Spleen (tissue), 13 donors: ENCODE measurements at places on chromosomes 6 and 20. TPM values are rescaled to one million over a fixed set of nuclear protein-coding genes. Genes with fewer than 3 reads are reported as not detected.

GRCh38 chr6:137647762-137648447, 153.7 kb upstream of the OLIG3 start:
- H3K4me3 ChIP-seq = no peak overlapping the region
- H3K4me1 ChIP-seq = no peaks in the 10 kb centered on the region
- no peaks in the 10 kb centered on the region for H3K36me3 ChIP-seq
- no peak for DNase-seq
- H3K27me3 ChIP-seq = no peaks in the 10 kb centered on the region
- no peak overlapping the region for H3K27ac ChIP-seq

DNA sequence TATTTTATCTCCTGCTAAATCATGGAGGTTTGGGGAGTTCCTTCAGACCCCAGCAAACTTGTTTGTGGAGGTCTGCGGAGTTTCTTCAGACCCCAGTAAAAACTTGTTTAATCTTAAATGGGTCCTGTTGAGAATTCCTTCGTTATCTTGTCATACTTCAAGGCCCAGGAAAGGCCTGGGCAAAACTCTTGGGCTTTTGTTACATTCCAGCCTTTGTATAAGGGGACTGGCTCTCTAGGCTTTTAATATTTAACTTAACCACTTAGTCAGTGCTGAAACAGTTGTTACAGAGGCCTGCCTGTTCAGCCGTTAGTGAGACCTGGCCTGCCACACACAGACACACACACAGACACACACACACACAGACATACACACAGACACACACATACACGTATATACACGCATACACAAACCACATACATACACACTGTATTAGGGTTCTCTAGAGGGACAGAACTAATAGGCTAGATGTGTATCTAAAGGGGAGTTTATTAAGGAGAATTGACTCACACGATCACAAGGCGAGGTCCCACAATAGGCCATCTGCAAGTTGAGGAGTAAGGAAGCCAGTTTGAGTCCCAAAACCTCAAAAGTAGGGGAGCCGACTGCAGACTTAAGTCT, 21.3 kb upstream of the CST3 start:
- no peaks in the 10 kb centered on the region for H3K27me3 ChIP-seq
- peaks cover 7% of the 10 kb centered on the region for H3K4me1 ChIP-seq
- no peak for DNase-seq
- no peak overlapping the region for H3K27ac ChIP-seq

GRCh38 chr20:4243071-4243470, 227.7 kb upstream of the RNF24 start:
- H3K4me3 ChIP-seq = no peak overlapping the region
- H3K36me3 ChIP-seq = no peaks in the 10 kb centered on the region
- H3K27me3 ChIP-seq = peaks cover 4% of the 10 kb centered on the region
- H3K27ac ChIP-seq = peak overlapping the region; percentile 19

DNA sequence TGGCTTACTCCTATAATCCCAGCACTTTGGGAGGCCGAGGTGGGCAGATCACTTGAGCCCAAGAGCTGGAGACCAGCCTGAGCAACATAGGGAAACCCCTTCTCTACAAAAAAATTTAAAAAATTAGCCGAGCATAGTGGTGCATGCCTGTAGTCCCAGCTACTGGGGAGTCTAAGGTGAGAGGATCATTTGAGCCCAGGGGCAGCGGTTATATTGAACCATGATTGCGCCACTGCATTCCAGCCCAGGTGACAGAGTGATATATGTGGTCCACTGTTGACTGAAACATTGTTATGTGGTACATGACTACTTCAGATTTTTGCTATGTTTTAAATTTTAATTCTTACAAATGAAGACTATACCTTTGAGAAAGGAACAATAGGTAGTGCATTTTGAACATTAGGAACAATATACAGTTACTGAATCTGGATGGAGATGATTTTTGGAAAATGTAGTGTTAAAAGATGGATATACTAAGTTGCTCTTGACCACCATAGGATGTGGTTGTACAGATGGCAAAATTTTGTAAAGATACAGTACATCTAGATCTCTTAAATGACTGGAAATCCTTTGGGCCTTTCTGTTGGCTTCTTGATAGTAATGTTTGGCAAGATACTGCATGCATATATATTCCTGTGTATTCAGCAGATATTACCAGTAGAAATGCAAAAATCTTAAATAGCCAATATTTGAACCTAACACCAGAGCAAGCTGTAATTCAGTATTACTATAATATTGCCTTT, 35.9 kb downstream of the MAPK14 start:
- no peaks in the 10 kb centered on the region for H3K27me3 ChIP-seq
- DNase-seq = no peak
- no peak overlapping the region for H3K27ac ChIP-seq
- H3K4me3 ChIP-seq = no peak overlapping the region
- H3K36me3 ChIP-seq = peaks cover 12% of the 10 kb centered on the region
- peaks cover 82% of the 10 kb centered on the region for H3K4me1 ChIP-seq

- no peak overlapping the region for H3K27ac ChIP-seq
- peak; percentile 66 for DNase-seq
These were observed 132.4 kb downstream of the DLL1 start for GRCh38 chr6:170158296-170159021.

DNA sequence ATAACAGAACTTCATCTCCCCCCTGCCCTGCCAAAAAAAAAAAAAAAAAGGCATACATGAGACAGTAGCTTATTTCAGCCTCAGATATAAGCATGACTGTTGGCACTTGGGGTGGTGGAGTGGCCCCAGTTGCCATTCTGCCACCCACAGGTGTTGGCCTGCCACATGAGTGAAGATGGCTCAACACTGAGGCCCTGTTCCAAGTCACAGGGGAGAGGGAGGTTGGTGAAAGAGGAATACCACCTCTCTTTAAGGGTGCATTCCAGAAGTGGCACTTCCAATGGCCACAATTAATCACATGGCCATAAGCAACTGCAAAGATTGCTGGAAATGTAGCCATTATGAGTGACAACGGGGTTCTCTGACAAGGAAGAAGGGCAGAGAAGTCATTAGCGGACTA, 61.9 kb upstream of the JARID2 start:
- H3K4me1 ChIP-seq = no peaks in the 10 kb centered on the region
- no peaks in the 10 kb centered on the region for H3K27me3 ChIP-seq
- DNase-seq = no peak
- H3K27ac ChIP-seq = no peak overlapping the region

DNA sequence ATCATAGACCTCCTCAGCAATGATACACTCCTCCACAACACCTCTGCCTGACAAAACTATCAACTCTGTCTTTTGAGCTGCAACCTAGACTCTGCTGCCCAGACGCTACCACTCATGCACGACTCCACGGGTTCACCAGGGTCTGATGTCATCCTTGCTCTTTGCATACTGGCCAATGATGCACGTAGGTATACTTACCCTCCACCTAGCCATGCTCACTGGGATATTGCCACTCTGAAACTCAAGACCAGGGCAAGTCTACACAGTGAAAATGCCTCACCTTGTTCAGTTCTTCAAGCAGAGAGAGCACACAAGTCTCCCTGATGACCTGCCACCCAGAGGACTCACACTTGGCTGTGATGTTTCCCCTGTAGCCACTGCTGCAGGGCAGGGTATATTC, 27.7 kb downstream of the ADGRF1 start:
- H3K36me3 ChIP-seq = no peaks in the 10 kb centered on the region
- H3K4me3 ChIP-seq = no peak overlapping the region
- no peak for DNase-seq
- H3K27me3 ChIP-seq = no peaks in the 10 kb centered on the region
- no peak overlapping the region for H3K27ac ChIP-seq
- no peaks in the 10 kb centered on the region for H3K4me1 ChIP-seq

- peak overlapping the region; percentile 58 for H3K27ac ChIP-seq
- peaks cover 61% of the 10 kb centered on the region for H3K4me1 ChIP-seq
- H3K36me3 ChIP-seq = no peaks in the 10 kb centered on the region
- H3K27me3 ChIP-seq = no peaks in the 10 kb centered on the region
- no peak for DNase-seq
These were observed 35.1 kb downstream of the DSE start for GRCh38 chr6:116405652-116406356.

GRCh38 chr20:4468114-4468513, 253.6 kb upstream of the PRND start:
- DNase-seq = no peak
- no peak overlapping the region for H3K27ac ChIP-seq
- no peaks in the 10 kb centered on the region for H3K4me1 ChIP-seq
- no peaks in the 10 kb centered on the region for H3K36me3 ChIP-seq

DNA sequence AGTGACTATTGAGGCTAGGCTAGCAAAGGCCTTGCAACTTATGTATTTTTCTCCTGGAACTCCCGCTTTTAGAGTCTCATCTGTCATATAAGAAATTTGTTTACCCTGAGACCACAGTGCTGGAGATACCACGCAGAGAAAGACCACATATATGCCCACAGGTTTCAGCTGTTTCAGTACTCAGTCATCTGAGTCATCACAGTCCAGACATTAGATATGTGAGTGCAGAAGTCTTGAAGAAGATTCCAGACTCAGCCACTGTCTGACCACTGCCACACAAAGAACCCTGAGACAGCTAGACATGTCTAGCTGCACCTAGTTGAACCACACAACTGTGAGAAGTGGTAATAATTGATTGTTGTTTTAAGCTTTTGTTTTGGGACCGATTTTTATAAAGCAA, 648.3 kb downstream of the EPM2A start:
- no peak overlapping the region for H3K4me3 ChIP-seq
- H3K27ac ChIP-seq = no peak overlapping the region
- no peaks in the 10 kb centered on the region for H3K36me3 ChIP-seq
- H3K4me1 ChIP-seq = no peaks in the 10 kb centered on the region
- DNase-seq = no peak

DNA sequence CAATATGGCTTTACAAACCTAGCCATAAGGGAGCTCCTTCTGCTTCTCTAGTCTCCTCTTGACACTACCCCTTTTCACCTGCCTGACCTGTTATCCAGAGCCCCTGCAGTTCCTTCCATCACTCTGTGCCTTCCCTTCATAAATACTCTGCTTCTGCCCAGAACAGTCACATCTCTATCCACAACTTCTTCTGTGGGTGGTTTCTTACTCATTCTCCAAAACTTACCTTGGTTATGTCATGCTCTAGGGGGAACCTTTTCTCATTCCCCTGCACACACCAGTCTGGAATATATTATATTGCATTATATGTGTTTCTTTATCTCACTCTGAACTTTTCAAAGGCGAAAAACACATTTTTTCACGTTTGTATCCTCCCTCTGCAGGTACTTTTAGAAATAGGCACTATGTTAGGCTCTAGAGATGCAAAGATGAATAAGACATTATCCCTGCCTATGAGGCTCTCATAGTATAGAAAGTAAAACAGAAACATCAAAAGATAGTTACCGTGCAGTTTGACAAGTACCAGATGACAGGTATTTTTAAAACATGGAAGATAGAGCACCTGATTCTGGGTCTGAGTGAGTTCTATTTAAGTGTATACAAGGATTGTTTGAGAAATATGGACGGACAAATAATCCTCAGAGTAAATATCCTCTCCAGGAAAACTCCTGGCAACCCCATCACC, 51.5 kb downstream of the AIG1 start:
- no peaks in the 10 kb centered on the region for H3K4me1 ChIP-seq
- H3K27me3 ChIP-seq = no peaks in the 10 kb centered on the region
- H3K4me3 ChIP-seq = no peak overlapping the region
- no peaks in the 10 kb centered on the region for H3K36me3 ChIP-seq
- no peak overlapping the region for H3K27ac ChIP-seq

GRCh38 chr20:14951707-14952418, 614.5 kb upstream of the FLRT3 start:
- H3K4me3 ChIP-seq = no peak overlapping the region

- H3K4me1 ChIP-seq = no peaks in the 10 kb centered on the region
- no peak overlapping the region for H3K27ac ChIP-seq
- H3K27me3 ChIP-seq = no peaks in the 10 kb centered on the region
These were observed 46.0 kb downstream of the KIAA1755 start for GRCh38 chr20:38214256-38215193.

DNA sequence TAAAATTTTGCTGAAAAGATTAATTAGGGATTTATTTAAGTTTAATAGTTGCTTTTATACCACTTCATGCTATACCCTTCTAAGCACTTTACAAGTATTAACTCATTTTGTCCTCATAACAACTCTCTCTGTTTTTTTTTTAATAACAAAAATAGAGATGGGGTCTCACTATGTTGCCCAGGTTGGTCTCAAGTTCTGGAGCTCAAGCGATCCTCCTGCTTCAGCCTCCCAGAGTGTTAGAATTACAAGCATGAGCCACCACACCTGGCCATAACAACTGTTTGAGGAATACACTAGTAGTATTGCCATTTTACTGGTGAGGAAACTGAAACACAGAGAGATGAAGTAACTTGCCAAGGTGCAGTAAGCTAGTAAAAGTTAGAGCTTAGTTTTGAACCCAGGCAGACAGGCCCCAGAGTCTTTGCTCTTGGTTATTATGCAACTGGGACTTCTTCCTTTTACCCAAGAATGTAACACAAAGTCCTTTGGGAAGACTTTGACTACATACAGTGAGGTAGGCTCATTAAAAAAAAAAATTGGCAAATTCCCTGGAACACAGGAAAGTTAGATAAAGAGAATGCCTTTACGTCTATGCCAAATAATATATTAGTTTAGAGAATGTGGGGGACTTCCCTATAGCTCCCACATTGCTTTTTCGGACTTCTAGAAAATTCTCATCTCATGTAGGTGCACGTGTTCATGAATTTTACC, 11.4 kb downstream of the ANKS1A start:
- no peaks in the 10 kb centered on the region for H3K36me3 ChIP-seq
- no peak overlapping the region for H3K27ac ChIP-seq
- no peak overlapping the region for H3K4me3 ChIP-seq
- H3K27me3 ChIP-seq = no peaks in the 10 kb centered on the region
- DNase-seq = no peak

DNA sequence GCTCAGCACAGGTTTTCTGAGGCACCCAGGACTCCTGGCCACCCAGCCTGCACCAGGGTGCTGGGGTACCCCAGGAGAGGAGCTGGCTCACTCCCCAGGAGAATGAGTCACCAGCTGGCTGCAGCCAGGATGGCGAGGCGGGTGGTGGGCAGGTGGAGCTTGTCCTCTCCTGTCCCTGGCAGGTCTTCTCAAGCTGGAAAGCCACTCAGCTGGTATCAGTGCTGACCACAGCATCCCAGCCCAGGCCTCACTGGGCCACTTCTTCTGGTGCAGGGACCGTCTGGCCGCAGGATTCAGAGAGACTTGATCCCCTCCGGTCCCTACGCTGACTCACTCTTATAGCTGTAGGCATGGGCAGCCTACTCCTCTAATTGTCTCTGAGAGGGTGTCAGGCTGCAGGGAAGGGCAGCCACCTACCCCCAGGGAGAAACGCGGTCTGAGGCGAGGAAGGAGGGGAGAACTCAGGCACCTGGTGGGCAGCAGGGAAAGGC, 22.2 kb downstream of the TFEB start:
- peaks cover 68% of the 10 kb centered on the region for H3K4me1 ChIP-seq
- peak overlapping the region; percentile 34 for H3K4me3 ChIP-seq
- no peaks in the 10 kb centered on the region for H3K36me3 ChIP-seq
- peak overlapping the region; percentile 44 for H3K27ac ChIP-seq

Gene ADGRB3
- total RNA-seq = 1.5 TPM

Gene HRH3
- total RNA-seq = not detected

Gene ULBP3
- total RNA-seq = not detected

Gene PTCRA
- 6.4 TPM for total RNA-seq

Gene XKR7
- total RNA-seq = not detected

Gene SHLD1
- 11.9 TPM for total RNA-seq
